ENCODE measurements at places on chromosomes 1 and 21. TPM values are rescaled to one million over a fixed set of nuclear protein-coding genes. Genes with fewer than 3 reads are reported as not detected.

TNFSF4 gene
- 1.6 TPM for total RNA-seq

C4BPA gene
- 0.39 TPM for total RNA-seq

RSPH1 gene
- total RNA-seq: 0.39 TPM

DPT gene
- total RNA-seq: 191 TPM

KCNJ10 gene
- total RNA-seq: under 0.01 TPM

KRTAP7-1 gene
- total RNA-seq: 3.4 TPM

FAM110D gene
- 0.30 TPM for total RNA-seq

DTL gene
- 11.4 TPM for total RNA-seq

SLFNL1 gene
- 0.30 TPM for total RNA-seq

LRRC39 gene
- total RNA-seq: 35.4 TPM

FALEC gene
- total RNA-seq: not detected

ZNF687 gene
- 8.4 TPM for total RNA-seq

OR2M2 gene
- not detected for total RNA-seq

EVI5 gene
- 67.5 TPM for total RNA-seq

SPATA1 gene
- 0.79 TPM for total RNA-seq

PALMD gene
- 58.0 TPM for total RNA-seq

GNAT2 gene
- not detected for total RNA-seq

WLS gene
- total RNA-seq: 85.4 TPM

GCSAML gene
- total RNA-seq: 1.1 TPM

C1orf56 gene
- 1.8 TPM for total RNA-seq

MATN1 gene
- 1.4 TPM for total RNA-seq

OR2T29 gene
- not detected for total RNA-seq

LRRC71 gene
- 0.20 TPM for total RNA-seq

CRABP2 gene
- total RNA-seq: 72.5 TPM

CNR2 gene
- total RNA-seq: 0.10 TPM

KDF1 gene
- 4.0 TPM for total RNA-seq

CLCA1 gene
- not detected for total RNA-seq

C1QC gene
- 24.7 TPM for total RNA-seq

ZNF684 gene
- 5.6 TPM for total RNA-seq

CA14 gene
- 0.69 TPM for total RNA-seq

MLLT11 gene
- 3.1 TPM for total RNA-seq

KCNJ9 gene
- total RNA-seq: not detected

SLC25A44 gene
- total RNA-seq: 6.6 TPM

NR0B2 gene
- not detected for total RNA-seq

C1orf53 gene
- total RNA-seq: 0.89 TPM

ITLN2 gene
- not detected for total RNA-seq

OLIG2 gene
- 0.10 TPM for total RNA-seq

LCE3D gene
- 1.9 TPM for total RNA-seq

FCRLB gene
- total RNA-seq: 0.39 TPM

SERINC2 gene
- 4.4 TPM for total RNA-seq

FAM131C gene
- not detected for total RNA-seq

CFAP74 gene
- total RNA-seq: 0.49 TPM

AMPD1 gene
- 8.2 TPM for total RNA-seq

ZYG11A gene
- 0.30 TPM for total RNA-seq

NCAM2 gene
- 7.1 TPM for total RNA-seq

PDC gene
- not detected for total RNA-seq

SLAMF7 gene
- 0.49 TPM for total RNA-seq

CRP gene
- total RNA-seq: not detected

AK5 gene
- total RNA-seq: 6.4 TPM

S100A12 gene
- total RNA-seq: 63.8 TPM

TMEM52 gene
- 3.6 TPM for total RNA-seq

RHEX gene
- 5.5 TPM for total RNA-seq

Measured in skin of body (tissue), 3 donors.